ENCODE measurements at places on chromosomes 5 and 9.

- DNase-seq = no peak
These were observed 20.9 kb downstream of the NCS1 start for GRCh38 chr9:130193103-130193502.

GRCh38 chr9:30075451-30076199 is 2308.8 kb upstream of the ACO1 start:
- DNase-seq = no peak

- DNase-seq = peak; percentile 89
These were observed 211.2 kb downstream of the GADD45G start for GRCh38 chr9:89815903-89816573.

GRCh38 chr5:68551436-68551835 is 335.9 kb downstream of the PIK3R1 start:
- no peak for DNase-seq

- peak; percentile 86 for DNase-seq
These were observed 39.0 kb upstream of the DMXL1 start for GRCh38 chr5:119031905-119032304.

- DNase-seq = no peak
These were observed 90.1 kb downstream of the ARHGAP26 start for GRCh38 chr5:142860270-142860669.

GRCh38 chr9:98219364-98219716 is 26.9 kb upstream of the CORO2A start:
- no peak for DNase-seq

Data from suppressor macrophage treated with lipopolysaccharide for 4 hours (primary cell).